ENCODE measurements at places on chromosomes 4 and X.

DNA sequence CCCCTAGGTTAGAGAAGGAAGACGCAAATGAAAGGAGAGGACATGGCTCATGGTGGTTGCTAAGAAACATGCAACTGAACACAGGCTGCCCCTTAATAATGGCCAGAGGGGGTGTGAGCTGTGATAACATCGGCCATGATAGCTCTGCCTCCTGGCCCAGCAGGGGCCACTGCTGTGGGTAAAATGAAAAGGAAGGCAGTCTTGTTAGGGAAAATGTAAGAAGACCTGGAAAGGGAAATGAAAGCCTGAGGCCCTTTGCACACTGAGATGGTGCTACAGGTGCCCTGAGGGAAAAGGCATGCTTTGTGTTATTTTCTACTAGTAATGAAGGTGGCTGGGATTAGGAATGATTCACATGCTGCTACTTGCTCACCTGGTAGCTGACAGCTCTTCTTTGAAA lies 123.6 kb upstream of the MID1 start:
- no peak for DNase-seq

GRCh38 chr4:48780865-48781214 lies 761 bp upstream of the FRYL start:
- no peak for DNase-seq

- DNase-seq, result no peak
Measured at GRCh38 chrX:40224658-40225057, 126.9 kb upstream of the BCOR start.

- no peak for DNase-seq
Measured at GRCh38 chr4:168528131-168528949, 31.5 kb downstream of the PALLD start.

- no peak for DNase-seq
Measured at GRCh38 chr4:88584471-88584900, 7.8 kb upstream of the HERC3 start.

GRCh38 chr4:47814618-47815295 lies 23.1 kb downstream of the CORIN start:
- no peak for DNase-seq

GRCh38 chr4:180950377-180950776 lies 1292.8 kb upstream of the TENM3 start:
- no peak for DNase-seq

DNA sequence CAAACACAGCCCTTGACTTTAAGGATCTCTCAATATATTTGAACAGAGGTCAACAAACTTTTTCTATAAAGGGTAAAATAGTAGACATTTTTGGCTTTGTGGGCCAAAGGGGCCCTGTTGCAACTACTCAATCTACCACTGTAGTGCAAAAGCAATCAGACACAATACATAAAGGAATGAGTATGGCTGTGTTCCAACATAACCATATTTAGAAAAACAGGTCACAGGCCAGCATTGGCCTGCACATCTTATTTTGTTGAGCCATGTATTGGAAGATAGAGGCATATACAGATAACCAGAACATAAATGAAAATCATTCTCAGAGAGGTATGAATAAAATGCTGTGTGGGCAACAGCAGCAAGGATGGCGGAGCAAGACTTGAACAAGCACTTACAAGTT lies 49.8 kb downstream of the MID1 start:
- no peak for DNase-seq

GRCh38 chr4:120814886-120815285 lies 107.6 kb downstream of the PRDM5 start:
- DNase-seq, result no peak

GRCh38 chrX:100642290-100642689 lies 1.7 kb upstream of the SRPX2 start:
- DNase-seq, result no peak

- no peak for DNase-seq
Measured at GRCh38 chr4:148790691-148791090, 348.5 kb upstream of the NR3C2 start.

DNA sequence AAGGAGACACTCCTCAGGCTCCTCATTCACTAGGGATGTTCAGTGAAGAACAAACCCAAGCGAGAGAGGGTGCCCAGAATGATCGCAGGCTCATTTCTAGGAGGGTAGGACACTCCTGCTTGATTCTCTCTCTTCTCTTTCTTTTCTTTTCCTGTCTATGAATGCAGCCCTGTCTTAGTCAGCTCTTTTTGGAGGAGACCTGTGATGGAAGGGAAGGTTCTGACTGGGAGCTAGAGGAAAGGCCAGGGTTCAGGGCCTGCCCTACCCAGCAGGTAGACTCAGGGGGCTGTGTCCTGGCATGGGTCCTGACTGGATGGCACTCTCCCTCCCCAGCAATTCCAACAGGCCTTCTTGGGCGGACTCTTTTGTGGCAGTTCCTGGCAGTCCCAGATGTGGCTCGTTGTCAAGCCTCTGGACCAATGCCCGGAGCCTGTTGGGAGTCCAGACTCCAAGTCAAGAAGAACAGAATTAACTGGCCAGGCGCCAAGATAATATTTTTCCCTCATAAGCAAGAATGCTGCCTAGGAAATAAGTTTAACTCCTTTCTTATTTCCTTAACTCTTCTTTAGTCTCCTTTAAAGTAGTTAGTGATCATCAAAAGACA lies 139.4 kb upstream of the SCML1 start:
- no peak for DNase-seq

DNA sequence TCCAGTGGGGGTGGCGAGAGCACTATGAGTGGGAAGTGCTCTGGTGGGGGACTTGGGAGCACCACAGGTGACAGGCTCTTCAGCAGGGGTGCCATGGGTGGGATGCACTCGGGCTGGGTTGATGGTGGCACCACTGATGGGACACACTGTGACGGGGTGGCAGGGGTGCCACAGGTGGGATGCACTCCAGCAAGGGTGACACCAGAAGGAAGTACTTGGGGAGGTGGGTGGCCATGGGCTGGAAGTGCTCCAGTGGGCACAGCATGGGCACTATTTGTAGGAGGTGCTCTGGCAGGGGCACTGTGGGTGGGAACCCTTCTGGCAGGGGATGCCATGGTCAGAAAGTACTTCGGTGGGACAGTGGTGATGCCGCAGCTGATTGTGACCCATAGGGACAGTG lies 346.6 kb downstream of the CFAP47 start:
- DNase-seq, result no peak

DNA sequence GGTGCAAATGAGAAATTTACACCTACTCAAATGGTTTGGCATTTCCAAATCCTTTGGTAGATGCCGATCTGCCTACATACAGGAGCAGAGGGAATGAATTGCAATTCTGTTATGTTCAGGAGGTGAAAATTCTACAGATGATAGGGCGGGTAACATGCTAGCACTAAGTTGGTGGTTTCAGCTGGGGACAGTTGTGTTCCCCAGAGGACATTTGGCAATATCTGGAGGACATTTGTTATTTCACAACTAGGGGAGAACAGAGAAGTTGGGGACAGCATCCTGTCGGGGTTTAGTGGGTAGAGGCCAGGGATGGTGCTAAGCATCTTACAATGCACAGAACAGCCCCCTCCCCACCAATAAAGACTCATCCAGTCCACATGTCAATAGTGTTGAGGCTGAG lies 96.5 kb upstream of the PUDP start:
- DNase-seq, result no peak

DNA sequence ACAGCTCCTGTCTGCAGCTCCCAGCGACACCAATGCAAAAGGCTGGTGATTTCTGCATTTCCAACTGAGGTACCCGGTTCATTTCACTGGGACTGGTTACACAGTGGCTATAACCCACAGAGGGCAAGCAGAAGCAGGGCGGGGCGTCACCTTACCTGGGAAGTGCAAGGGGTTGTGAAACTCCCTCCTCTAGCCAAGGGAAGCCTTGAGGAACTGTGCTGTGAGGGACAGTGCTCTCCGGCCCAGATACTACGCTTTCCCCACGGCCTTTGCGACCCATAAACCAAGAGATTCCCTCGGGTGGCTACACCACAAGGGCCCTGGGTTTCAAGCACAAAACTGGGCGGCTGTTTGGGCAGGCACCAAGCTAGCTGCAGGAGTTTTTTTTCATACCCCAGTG lies 218.9 kb downstream of the PPP3CA start:
- no peak for DNase-seq

DNA sequence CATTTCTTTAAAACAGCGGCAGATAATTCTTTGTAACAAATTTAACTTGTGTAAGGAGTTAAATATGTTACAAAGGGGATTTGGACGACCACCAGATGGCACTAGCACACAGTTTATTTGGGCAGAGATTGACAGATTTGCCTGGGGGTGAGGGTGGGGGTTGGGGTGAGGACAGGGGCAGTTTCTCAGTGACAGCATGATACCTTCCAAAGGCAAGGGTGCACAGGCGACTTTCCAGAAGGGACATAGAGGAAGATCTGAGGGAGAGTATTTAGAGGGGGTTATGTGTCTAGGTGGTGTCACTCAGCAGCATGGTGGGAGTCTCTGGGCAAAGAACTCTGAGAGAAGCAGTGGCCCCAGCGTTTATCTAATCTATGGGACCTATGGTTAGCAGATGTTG lies 9.6 kb upstream of the TMA16 start:
- peak; percentile 73 for DNase-seq

DNA sequence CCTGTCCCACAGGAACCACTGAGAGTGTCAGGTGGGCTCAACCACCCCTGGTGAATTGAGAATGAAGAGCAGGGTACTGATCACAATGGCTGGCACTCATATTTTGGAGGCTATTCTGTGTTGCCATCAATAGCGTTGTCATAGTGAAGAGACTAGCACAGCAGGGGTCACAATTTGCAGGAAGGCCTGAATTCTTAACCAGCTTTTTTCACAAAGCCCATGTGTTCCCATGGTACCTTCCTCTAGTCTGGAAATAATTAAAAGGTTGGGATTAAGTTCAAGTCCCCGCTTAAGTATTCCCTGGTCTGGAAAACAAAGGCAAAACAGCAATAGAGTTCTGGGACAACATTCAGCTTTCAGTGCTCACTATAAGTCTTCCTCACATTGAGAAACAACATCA lies 1051.7 kb downstream of the C4orf33 start:
- DNase-seq, result no peak

GRCh38 chr4:78356251-78356786 lies 195.3 kb upstream of the ANXA3 start:
- no peak for DNase-seq

GRCh38 chr4:34492414-34492813 lies 1751.9 kb downstream of the ARAP2 start:
- DNase-seq, result no peak

- DNase-seq, result peak; percentile 94
Measured at GRCh38 chrX:103686199-103687072, at the start of gene MORF4L2. MORF4L2 (minus strand) TSS chrX:103686699; CDS start chrX:103677027, 9,672 bp downstream.

GRCh38 chr4:147799986-147800555 lies 68.2 kb downstream of the ARHGAP10 start:
- no peak for DNase-seq

DNA sequence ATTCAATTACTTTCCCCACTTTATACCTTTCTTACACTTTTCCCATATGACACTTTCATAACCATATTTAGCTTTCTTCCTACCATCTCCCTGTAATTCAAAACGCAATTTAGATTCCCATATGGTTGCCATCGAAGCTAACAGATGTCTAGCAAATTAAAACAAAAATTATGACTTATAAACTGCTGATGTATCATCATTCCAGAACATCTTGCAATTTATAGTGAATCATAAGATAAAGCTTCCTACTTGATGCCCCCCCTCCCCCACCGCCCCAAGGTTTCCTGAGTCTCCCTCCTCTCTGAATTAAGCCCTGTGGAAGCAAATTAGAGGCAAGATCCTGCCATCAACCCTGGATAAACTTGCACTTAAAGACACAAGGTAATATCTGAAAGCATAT lies 5.4 kb downstream of the TSPAN5 start:
- DNase-seq, result no peak

DNA sequence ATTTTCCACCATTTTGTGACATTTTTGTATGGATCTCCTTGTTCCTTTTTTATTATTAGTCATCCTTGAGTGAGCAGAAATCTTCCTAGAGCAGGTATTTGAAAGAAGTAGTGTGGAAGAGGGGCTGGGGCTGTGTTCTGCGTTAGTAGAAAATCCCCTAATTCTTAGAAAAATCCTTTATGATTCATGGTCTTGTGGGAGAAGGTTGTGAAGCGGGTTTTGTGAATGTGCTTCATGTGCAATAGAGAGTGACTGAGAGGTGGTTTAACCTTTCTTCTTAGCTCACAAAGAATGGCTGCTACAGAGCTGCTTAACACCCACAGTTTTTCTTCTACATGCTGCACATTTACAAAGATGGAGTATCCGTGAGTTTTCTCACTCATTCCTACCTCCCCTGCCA lies 220.5 kb downstream of the IDS start:
- DNase-seq, result no peak

DNA sequence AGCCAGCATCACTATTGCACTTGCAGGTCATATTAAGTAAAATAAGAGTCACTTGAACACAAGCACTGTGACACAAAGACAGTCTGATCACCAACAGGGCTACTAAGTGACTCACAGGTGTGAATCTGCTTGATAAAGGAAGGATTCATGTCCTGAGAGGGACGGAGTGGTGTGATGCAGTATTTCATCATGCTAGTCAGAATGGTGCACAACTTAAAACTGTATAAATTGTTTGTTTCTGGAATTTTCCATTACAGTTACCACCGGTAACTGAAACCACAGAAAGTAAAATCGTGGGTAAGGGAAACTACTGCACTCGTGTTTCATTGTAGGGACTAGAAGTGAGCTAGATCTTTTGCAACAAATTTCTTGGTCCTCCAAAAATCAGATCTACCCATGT lies 109.7 kb downstream of the ELOVL6 start:
- no peak for DNase-seq

- DNase-seq, result no peak
Measured at GRCh38 chr4:26583538-26583864, 383 bp upstream of the TBC1D19 start.

GRCh38 chr4:120331486-120332370 lies 265.1 kb upstream of the MAD2L1 start:
- no peak for DNase-seq

- no peak for DNase-seq
Measured at GRCh38 chrX:133561251-133561650, 146.0 kb upstream of the GPC4 start.

DNA sequence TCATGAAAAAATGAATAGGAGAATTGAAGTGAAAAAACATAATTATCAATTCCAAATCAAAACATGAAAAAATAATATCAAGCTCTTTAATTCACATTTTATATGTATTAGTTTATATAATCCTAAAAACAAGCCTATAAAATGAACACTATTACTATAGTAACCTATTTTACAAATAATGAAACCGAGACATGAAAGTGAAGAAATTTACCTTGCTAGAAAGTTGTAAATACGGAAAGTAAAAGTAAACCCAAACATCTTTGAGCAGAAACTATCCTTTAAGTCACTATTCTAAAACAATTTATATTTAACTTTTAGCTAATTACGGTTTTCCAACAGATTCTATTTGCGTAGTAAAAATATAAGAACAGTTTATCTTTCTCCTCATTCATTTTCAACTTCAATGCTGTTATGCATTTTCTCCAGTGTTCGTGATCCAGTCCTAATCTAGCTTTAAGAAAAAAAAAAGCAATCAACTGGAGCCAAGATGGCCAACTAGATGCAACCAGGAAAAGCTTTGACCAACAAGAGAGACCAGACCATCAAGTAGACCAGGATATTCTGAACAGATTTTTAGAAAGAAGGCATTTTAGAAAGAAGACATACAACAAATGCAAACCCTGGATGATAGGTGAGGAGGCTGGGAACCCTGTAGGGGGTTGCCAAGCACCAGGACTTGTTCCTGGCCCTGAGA lies 67.0 kb downstream of the DDX53 start:
- no peak for DNase-seq

All from ecto neural progenitor cell (in vitro differentiated cells).